Stimulated activated CD4-positive, alpha-beta T cell treated with anti-CD3 and anti-CD28 coated beads, Interleukin-4, amount 100 ng/mL, for 1 hour (primary cell): ENCODE measurements at places on chromosomes 6 and 20.

DNA sequence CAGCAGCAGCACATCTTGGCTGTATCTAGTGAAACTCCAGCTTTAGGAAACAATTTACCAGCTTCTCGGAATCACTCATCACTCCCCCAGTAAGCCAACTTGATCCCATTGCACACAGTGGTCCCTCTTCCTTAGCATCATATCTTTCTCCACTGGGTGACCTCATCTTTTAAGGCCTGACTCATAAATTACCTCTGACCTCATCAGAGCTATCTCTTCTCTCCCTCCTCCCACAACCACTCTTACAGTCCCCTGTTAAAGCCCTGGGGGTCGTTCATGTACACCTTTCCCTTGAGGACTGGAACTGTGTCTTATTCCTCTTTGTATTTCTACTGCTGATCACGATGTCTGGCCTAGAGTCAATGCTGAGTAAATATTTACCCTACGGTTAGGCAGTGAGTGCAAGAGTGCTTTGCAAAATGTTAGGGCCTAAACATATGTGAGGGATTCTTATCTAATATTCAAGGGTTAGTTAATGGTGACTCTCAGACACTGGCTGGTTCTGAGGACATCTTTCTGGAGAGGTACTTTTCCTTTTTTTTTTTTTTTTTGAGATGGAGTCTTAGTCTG, 187.2 kb downstream of the LRFN2 start:
- DNase-seq, result no peak

GRCh38 chr20:13099676-13100075, 90.9 kb downstream of the SPTLC3 start:
- DNase-seq, result no peak

GRCh38 chr20:588476-588875, 21.6 kb downstream of the TCF15 start:
- DNase-seq, result no peak

GRCh38 chr6:11423667-11424066, 113.9 kb upstream of the TMEM170B start:
- DNase-seq, result no peak

DNA sequence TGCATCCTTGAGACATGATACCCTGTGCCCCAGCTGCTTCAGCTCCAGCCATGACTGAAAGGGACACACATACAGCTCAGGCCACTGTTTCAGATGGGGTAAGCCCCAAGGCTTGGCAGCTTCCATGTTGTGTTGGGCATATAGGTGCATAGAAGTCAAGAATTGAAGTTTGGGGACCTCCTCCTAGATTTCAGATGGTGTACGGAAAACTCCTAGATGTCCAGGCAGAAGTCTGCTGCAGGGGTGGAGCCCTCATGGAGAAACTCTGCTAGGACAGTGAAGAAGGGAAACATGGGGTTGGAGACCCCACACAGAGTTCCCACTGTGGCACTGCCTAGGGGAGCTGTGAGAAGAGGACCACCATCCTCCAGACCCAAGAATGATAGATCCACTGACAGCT, 1379.0 kb upstream of the MAP3K7 start:
- no peak for DNase-seq

- DNase-seq, result no peak
Measured at GRCh38 chr6:14919038-14919670, 326.7 kb upstream of the JARID2 start.

GRCh38 chr6:9978480-9978879, 436.4 kb downstream of the TFAP2A start:
- no peak for DNase-seq

DNA sequence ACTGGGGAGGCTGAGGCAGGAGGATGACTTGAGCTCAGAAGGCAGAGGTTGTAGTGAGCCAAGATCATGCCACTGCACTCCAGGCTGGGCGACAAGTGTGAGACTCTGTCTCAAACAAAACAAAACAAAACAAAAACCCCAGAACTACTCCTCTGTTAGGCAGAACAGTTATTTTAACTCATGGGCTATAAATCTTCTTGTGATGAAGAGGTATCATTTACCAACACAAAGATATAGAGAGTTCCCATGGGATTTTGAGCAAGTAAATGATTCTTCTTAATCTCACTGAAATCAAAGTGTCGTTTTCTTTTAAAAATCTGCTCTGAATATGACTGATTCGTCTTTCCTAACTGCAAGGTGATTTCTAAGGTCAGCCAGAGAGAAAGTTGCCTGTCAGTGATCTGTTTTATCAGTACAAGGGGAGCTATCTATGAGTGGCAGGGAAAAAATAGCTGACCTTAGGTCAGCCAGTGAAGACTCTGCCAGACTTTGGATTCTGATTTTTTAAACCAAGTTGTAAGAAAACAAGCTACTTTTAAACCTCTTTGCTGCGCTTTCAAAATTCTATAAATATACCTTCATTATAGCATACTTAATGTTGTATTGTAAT, 3.8 kb upstream of the DSP start:
- DNase-seq, result no peak

DNA sequence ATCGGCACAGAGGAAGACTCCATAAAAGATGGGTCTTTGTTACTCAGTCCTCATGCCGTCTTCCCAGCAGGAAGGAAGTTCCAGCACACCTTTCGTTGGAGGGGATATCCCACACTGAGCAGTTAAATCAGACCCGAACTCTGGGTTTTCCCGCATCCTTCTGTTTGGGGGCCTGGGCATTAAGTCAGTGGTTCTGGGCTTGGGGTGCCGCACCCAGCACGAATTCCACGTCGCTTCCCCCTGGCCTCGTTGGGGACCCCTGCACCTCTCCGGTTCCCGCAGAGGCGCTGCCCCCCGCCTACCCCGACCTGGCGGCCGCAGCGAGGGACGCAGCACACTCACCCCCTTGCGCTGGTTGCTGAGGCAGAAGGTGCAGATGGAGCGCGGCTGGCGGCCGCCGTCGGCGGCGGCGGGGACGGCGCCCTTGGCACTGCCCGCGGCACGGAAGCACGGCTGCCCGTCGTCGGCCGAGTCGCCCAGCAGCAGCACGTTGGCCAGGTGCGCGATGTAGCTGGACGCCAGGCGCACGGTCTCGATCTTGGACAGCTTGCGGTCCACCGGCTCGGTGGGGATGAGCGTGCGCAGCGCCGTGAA, 641 bp downstream of the TCF15 start:
- no peak for DNase-seq

DNA sequence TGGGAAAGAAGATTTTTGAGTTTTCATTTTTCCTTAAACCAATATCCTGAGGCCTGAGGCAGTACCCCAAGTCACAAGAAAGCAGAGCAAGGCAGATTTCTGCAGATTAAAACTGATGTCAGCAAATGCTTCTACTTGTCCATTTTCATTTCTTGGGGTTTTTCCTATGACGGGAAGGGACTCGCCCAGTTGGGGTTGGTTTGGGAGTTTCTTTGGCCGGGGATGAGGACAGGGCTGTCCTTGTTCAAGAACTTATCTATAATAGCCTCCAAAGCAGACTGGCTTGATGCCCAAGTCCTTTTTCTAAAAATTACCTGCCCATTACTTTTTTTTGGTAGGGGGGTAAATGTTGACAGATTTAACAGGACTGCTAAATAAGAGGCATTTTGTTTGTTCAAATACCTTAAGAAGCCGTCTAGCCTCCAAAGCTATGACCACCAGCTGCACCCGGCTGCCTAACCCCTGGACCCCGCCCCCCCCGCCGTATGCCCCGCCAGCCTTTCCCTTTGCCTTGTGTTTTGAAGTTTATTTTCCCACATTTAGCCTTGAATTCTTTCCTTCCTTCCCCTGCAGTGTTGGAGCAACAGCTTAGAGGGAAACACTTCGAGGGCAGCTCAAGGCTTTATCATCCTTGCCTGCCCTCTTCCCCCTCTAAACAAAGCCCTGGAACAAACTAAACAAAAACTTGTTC, 2.5 kb downstream of the KCNK5 start:
- no peak for DNase-seq

DNA sequence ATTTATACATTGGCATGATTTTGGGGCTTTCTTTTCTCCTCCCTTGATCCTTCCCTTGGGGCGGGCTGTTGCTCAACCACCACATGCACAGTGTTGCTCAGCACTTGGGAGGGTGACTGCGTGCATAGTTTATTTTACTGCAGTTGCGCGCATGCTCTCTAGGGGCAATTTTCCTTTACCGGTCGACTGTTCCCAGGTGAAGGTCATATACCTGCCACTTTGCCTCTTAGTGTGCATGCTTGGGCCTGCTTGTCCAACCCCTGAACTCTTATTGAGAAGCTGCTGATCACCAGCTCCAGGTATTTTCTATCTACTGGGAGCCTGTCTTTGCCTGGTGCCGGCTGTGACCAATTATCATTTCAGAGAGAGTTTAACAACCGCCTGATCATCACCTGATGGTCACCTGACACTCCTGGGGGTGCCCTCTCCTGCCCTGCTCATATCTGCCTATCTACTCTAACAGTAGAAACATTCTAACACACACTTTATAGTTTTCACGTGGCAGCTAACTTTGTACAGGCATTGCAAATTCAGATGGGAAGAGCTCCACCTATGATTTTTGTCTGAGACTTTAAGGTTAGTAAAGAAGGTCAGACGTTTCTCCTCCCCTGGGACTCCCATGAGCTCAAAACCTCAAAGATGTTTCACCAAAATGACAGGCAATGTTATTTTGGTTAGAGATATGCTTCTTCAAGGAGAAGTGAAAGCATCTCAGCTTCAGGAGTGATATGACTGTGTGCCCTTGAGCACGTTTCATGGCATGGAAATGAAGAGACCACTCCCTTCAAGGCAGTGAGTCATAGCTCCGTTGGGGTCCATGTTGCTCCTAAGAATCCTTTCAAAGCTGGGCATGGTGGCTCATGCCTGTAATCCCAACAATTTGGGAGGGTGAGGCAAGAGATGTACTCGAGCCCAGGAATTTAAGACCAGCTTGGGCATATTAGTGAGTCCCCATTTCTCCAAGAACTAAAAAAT, 227.5 kb upstream of the MYLIP start:
- no peak for DNase-seq

DNA sequence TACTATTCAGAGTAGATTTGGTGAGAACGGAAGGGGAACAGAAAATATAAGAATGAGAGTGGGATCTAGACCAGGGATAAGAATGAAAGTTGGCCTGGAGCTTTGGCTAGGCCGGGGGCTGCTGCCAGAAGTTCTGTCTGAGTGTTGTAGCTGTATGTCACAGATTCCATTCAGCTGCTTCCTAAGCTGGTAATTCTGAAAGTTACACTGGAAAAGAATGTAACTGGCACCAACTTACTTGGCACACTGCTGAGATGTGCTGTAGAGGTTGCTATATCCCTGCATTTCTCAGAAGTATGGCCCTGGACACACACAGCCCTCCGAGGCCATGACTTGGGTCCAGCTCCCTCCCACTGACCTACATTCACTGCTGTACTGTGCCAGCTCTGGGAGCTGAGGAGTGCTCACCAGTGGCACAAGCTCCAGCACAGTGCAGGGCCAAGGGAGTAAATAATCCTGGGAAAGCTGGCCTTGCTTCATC, 25.8 kb upstream of the TMEM217 start:
- no peak for DNase-seq
